ENCODE measurements at places on chromosomes 7 and 10. TPM values are rescaled to one million over a fixed set of nuclear protein-coding genes. Genes with fewer than 3 reads are reported as not detected.

DNA sequence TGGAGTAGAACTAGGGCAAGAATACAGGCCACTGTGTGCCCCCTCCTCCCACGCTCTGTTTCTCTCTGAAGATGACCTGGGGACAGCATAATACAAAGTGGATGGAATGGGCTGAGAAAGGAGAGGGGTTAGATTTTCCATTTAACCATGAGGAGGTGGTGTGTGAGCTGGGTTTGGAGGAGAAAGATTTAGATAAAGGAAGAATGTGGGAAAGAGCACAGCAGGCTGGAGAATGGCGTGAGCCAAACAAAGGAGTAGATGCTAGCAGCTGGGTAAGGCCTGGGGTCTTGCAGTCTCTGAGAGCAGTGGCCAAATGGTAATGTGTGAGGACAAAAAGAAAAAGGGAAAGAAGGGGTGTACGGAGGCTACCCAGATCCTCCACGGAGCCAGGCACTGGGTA, 8.6 kb downstream of the PNLIPRP2 start:
- DNase-seq: no peak

GRCh38 chr7:28155019-28155660, 25.5 kb downstream of the JAZF1 start:
- no peak for DNase-seq

DNA sequence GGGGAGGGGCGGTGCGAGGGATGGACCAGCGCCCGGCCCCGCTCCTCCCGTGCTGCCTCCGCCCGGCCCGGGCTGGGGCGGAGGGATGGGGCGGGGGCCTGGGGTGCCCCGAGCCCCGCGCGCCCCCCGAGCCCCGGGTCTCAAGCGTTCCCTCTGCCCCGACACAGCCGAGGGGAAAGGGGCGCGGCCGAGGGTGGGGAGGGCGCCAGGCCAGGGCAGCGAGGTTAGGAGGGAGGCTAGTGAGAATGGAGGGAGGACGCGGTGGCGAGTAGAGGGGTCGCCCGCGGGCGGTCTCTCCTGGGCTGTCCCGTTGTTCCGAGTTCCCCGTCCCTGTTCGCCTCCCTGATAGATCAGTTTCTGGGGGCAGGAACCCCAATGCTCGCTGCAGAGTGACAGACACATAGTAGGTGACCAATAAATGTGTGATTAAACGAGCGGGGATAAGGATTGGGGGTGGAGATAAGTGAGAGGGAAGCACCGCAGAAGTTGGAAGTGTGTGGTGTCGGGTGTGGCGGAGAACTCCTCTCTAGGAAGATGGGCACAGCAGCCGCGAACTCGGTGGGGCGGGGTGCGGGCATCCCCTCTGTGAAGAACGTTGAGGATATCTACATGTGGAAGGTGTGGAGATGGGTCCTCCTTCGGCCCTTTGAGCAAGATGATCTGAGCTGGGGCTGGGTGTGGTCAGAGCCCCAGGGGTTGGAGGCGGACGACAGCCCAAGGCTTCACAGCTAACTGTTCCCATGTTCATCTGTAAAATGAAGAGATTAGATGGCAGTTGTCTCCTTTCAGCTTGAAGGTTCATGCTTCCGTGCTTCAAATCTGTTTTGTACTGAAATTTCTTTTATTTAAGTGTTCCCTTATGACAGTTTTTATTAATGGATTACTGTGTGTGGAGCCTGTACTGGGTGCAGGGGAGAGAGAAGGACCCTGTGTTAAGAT, 580 bp downstream of the ZNF775 start:
- no peak for DNase-seq

DNA sequence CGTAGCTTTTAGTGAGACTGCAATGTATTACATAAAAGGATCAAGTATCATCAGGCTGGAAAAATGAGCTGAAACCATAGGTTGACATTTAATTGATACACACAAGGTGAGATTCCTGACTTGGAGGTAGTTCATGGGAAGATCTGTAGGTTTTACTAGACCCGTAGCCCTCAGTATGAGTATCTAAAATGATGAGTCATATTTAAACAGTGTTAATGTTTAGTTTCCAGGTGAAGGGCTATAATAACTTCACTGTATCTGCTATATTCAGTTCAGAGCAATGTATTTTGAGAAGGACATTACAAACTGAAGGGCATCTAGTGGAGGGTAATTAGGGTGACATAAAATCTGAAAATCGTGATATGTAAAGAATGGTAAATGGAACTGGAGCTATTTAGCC, 35.0 kb downstream of the ENTPD1 start:
- DNase-seq: no peak

GRCh38 chr10:34231441-34232180, 583.5 kb downstream of the PARD3 start:
- no peak for DNase-seq

DNA sequence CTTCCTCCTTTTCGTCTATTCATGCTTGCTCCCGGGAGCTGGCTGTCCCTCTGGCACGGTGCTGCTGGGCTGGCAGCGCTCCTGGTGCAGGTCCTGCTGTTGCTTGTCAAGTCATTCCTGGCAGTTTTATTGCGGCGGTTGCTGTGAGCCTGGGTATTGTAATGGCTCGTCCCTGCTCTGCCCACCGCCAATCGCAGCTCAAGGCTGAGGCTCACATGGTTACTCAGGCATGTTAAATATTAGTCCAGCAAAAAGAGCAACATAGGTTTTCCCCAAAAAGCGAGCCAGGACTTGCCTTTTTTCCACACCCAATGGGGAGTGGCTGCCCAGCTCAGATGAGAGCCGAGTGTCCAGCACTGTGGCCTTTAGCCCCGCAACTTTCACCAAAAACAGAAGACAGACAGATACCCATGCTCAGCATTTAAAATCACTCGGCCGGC, 492.9 kb upstream of the FOXK1 start:
- DNase-seq: no peak

FAM25A gene
- total RNA-seq: not detected

DNA sequence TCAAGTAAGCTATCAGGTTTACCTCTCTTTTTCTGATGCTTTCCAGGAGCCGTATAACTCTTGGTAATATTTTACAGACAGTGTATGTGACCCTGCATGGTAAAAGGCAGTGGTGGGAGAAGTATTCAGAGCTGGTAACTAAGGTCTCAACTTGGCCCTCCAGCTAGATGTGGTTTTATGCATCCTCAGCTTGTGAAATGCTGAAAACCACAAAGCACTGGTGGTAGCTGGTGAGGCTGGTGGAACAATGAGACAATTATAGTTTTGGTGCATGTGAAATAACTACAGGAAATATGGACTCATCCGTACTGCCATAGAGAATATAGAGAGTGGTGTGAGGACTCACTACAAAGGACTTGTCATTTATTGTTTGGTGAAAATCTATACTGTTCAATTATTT, 383.0 kb upstream of the PCDH15 start:
- DNase-seq: no peak

CLCN1 gene
- not detected for total RNA-seq

- no peak for DNase-seq
These were observed 218.8 kb downstream of the ZWINT start for GRCh38 chr10:56142092-56142728.

PARD3 gene
- total RNA-seq: 0.67 TPM

- no peak for DNase-seq
These were observed 165.7 kb upstream of the FZD1 start for GRCh38 chr7:91098566-91098965.

PON1 gene
- total RNA-seq: not detected

NEBL gene
- 1.4 TPM for total RNA-seq

Data from T-cell (primary cell).